NCI-H526 treated with DMSO at 0.1 percent for 48 hours (cell line): ENCODE measurements at places on chromosomes 13 and 19.

DNA sequence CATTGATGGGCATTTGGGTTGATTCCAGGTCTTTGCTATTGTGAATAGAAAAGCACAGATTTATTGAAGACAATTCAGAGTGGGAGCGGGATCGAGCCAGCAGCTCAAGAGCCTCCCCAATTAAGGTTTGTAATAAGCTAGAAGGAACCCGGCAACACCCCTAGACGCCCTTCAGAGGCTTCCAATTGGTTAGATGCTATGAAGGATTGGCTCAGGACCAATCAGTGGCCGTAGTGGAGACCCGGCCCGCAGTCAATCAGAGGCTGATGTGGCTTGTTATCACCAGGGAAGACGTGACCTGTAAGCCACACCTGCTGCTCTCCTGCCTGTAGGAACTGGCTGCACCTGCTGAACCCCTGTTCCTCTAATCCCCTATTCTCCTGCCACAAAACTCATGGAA is 14.6 kb downstream of the SIGLEC11 start:
- DNase-seq: no peak

GRCh38 chr19:39539165-39539517 is 820 bp downstream of the EID2 start:
- DNase-seq: no peak

DNA sequence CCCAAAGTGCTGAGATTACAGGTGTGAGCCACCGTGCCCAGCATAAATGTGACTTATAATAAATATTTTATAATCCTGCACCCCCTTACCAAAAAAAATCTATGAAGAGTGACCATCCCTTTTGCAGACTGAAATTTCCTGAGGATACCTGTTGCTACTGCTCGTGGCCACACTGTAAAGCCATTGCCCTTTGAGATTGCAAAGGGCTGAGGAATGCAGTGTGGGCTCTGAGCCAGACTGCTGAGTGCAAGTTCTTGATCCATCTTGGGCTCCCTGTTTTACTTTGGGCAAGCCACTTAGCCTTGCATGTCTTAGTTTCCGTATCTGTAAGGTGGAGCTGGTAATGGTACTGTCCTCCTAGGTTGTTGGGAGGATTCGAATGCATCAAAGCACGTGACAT is 23.4 kb downstream of the SIPA1L3 start:
- DNase-seq: no peak

- DNase-seq: no peak
Measured at GRCh38 chr19:15138427-15138826, 31.2 kb downstream of the SYDE1 start.

DNA sequence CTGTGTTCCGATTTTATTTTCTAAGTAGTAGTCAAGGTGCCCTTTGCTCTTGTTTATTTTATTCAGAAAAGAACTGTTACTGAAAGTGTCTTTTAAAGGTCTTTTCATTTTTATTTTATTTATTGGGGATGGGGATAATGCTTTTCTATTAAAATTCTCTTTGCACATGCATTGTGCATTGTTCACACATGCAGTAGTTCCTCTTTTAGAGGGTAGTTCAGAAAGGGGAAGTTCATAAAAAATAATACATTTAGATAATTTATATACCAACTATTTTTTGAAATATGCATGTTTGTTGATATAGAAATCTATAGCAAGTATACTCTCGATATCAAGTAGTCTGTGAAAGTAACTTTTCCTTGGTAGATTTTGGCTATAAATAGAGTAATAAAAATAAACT is 3.5 kb downstream of the GPC5 start:
- no peak for DNase-seq

- DNase-seq: no peak
Measured at GRCh38 chr13:30848332-30849027, 57.6 kb upstream of the MEDAG start.

DNA sequence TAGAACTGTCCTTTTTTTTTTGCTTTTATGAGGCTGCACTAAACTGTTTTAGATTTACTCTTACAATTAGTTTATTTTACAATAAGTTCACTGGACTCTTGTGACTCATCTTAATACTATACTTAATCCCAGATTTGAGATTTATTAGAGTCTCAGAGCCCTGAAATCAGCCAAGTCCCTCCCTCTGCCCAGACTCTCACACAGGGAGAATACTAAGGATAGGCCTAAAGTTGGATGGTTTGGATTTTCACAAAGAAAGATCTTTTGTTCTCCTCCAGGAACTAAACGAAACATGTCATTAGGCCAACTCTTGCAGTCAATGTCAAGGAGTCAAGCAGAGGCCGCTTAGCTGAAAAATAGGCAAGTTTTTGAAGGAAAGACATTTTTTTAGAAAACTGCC is 42.7 kb upstream of the MIR17HG start:
- no peak for DNase-seq

DNA sequence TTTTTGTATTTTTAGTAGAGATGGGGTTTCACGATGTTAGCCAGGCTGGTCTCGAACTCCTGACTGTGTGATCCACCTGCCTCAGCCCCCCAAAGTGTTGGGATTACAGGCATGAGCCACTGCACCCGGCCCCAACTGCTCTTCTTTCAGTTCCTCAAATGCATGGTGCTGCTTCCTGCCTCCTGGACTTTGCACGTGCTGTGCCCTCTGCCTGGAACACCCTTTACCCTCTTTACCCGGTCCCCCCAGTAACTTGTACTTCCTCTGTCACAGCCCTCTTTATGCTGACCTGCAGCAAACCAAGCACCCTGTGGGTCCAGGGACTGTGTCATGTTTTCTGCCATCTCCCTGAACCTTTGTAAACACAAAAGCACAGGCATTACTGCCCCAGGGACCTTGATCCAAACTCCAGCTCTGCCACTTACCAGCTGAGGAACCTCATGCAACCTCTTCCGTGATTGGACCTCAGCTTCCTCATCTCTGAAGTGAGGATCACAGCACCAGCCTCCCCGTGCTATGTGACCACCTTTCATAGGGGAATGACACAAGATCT is 3.8 kb downstream of the BLVRB start:
- no peak for DNase-seq

DNA sequence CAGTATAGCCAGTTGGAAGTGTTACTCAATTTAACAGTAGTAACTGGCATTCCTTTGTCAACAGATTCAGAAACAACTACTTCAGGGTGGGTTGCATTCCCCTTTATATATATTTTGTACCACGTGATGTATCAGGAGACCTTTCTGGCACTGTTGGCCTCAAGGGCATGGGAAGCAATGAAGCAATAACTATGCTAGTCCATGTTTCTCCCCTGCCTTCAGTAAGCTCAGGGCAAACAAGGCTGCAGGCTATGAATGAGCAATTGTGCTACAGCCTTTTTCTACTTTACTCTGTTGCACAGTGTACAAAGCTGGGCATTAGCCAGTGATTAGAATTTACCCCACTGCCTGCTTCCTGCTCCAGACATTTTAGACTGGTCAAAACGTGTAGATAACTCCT is 348.8 kb downstream of the GPC5 start:
- no peak for DNase-seq

- DNase-seq: no peak
Measured at GRCh38 chr13:51673165-51673564, 88.9 kb downstream of the WDFY2 start.

- no peak for DNase-seq
Measured at GRCh38 chr13:102461302-102461701, 59.5 kb upstream of the FGF14 start.

GRCh38 chr13:47087841-47088240 is 191.0 kb upstream of the HTR2A start:
- DNase-seq: no peak

- DNase-seq: no peak
Measured at GRCh38 chr13:31276421-31276820, 76.6 kb downstream of the B3GLCT start.
